ENCODE measurements at places on chromosomes 1 and 21. TPM values are rescaled to one million over a fixed set of nuclear protein-coding genes. Genes with fewer than 3 reads are reported as not detected.

S100B gene
- 10.1 TPM for total RNA-seq

PEAR1 gene
- 0.98 TPM for total RNA-seq

TCHH gene
- total RNA-seq: 0.25 TPM

INKA2 gene
- 2.7 TPM for total RNA-seq

LDLRAP1 gene
- total RNA-seq: 0.98 TPM

HRNR gene
- total RNA-seq: not detected

MATN1 gene
- total RNA-seq: under 0.01 TPM

DNAJC6 gene
- 123 TPM for total RNA-seq

S100A6 gene
- 8.1 TPM for total RNA-seq

ANGPTL1 gene
- total RNA-seq: 4.7 TPM

Measured in temporal lobe (tissue), 4 donors.